ENCODE measurements at places on chromosomes 7 and 10.

- no peak for DNase-seq
Observed at GRCh38 chr10:105879401-105879800, 1238.3 kb downstream of the SORCS3 start.

GRCh38 chr7:93592588-93593266, 18.2 kb upstream of the CALCR start:
- DNase-seq: no peak

GRCh38 chr10:119090026-119090795, 9.6 kb upstream of the EIF3A start:
- no peak for DNase-seq

DNA sequence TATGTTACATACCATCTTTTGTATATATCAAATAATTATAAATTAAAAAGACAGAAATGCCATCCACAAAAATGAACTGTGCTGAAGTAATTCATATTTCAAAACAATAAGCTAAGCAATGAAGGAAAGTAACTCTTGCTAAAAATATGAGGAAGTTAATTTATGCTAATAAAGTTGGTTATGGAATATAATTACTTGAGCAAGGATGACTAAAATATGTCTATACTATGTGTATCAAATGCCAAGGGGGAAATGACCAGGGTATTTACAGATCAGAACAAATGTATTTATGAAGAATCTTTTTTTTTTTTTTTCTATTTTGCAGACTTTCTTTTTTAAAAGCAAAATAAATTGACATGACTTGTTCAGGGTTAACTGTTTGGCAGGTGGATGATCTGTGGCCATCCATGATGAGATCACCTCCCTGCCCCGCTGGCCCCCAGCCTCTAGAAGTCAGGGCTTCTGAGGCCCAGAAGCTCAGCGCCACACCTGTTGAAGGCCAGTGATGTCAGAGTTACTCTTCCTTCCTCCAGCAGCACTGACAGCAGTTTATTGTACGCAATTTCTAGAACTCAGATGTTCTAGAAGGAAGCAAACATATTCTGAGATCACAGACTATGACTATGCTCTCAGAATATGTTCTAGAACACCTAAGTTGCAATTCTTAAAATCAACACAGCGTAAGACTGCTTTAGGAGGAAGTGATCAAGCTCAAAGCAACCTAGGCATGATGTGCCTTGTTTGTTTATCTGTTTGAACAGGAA, 196.1 kb upstream of the KLF14 start:
- DNase-seq: no peak

DNA sequence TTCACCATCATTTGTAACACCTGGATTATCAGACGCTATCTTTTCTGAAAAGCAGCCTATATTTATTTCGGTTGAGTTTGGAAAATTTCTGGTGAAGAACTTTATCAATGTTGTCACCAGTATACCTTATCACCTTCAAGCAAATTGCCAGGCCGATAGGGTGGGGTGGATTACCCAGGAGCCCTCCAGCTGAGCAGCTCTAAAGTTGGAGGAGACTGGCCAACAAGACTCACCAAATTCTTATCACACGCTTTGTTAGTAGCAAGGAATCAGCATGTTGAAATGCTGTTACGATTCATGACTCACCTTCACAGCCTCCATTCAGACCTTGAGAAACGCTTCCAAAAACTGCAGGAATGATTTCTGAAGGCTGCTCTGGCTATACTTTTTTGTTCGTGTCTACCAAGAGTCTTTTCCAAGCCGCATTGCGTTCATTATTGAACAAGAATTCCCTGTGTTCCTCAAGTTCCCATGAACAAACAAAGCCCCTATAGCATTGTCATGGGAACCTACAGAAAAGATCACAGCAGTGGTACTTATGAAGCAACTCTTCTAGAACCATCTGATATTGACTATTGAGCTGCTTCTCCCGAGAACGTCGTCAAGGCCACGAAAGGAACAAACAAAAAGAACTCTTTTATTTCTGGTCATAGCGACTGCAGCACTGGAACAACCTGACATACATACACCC, 291.4 kb downstream of the SFMBT2 start:
- no peak for DNase-seq

DNA sequence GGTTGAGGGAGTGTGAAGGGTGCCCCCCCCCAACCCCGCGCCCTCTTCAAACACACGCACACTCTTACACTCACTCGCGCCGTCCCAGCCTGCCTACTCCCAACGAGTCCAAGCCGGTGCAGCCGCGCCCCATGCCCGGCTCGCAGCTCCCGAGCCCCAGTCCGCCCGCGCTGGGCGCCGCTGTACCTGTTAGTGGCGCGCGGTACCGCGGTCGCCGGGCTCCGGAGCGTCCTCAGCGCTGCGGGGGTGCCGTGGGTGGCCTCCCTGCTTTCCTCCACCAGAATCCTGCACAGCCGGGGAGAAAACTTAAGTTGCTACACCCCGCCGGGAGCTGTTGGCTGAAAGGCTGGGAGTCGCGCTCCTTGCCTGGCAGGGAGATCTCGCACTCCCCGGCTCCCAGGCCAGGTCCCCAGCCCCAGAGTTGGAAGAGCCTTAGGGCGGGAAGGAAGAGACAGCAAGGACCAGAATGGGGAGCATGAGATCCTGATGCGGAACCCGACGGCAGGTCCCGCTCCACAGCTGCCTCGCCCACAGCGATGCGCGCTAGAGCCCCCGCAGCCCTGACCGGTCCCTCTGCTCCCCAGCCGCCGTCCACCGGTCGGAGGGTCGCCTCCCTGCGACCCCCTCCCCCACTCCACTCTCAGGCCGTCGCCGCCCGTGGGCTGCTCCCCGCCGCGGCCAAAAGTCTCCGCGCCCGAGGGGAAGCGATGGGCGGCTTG, 863 bp downstream of the ST8SIA6 start:
- DNase-seq: no peak

- no peak for DNase-seq
Observed at GRCh38 chr10:33215635-33216034, 118.8 kb downstream of the NRP1 start.

DNA sequence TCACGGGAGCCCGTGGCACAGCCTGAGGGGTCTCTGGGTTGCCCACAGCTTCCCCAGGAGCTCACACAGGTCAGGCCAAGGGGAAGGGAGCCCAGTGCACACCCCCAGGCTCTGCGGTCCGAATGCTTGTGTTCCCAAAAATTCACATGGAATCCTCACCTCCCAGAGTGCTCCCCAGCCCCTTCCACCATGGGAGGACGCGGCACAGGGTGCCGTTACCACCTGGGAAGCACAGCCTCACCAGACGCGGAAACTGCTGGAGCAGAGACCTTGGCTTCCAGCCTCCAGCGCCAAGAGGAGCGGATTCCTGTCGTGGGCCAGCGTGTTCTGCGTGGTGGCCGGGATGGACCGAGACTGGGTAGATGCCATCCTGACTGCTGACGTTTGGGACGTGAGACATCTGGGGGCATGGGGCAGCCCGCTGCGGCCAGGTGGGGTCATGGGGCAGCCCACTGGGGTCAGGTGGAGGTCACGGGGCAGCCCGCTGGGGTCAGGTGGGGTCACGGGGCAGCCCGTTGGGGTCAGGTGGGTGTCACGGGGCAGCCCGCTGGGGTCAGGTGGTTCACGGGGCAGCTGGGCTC, 149.4 kb downstream of the WDR37 start:
- no peak for DNase-seq

- no peak for DNase-seq
Observed at GRCh38 chr10:25405871-25406270, 231.1 kb downstream of the GPR158 start.

- no peak for DNase-seq
Observed at GRCh38 chr10:3792710-3793219, 7.8 kb upstream of the KLF6 start.

DNA sequence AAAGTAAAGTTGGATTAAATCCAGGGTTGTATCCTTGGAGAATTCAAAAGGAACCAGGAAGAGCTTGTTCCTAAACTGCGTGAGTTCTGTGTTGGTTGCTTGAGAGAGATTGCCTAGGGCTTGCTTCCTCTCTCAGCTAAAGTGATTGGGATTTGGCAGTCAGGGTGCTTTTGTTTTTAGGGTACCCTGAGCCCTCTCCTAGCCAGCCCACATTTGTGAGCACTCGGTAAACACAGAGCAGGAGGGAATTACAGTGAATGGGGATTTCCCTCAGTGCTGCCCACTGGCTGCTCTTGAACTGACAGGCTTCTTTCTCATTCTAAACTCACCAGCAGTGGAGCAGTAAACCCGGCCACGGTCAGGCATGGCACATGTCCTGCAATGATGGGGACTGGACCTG, 146.9 kb downstream of the TPST1 start:
- no peak for DNase-seq

DNA sequence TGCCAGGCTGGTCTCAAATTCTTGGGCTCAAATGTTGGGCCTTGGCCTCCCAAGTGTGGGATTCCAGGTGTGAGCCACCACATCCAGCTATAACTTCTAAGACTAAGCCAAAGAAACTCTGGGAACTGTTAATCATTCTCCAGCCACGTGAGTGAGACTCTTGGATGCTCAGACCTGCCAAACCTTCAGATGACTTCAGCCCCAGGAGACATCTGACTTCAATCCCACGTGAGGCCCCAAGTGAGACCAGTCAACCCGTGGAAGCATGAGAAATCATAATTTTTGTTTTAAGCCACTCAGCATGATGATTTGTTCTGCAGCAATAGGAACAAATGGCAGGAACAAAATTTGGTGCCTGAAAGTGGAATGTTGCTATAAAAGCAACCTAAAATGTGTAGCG, 4.3 kb upstream of the PCBD1 start:
- no peak for DNase-seq

- no peak for DNase-seq
Observed at GRCh38 chr7:22351329-22351692, 5.6 kb downstream of the RAPGEF5 start.

GRCh38 chr7:35991511-35992232, 161.4 kb upstream of the EEPD1 start:
- no peak for DNase-seq

GRCh38 chr10:4790045-4790444, 36.0 kb upstream of the AKR1E2 start:
- DNase-seq: no peak

DNA sequence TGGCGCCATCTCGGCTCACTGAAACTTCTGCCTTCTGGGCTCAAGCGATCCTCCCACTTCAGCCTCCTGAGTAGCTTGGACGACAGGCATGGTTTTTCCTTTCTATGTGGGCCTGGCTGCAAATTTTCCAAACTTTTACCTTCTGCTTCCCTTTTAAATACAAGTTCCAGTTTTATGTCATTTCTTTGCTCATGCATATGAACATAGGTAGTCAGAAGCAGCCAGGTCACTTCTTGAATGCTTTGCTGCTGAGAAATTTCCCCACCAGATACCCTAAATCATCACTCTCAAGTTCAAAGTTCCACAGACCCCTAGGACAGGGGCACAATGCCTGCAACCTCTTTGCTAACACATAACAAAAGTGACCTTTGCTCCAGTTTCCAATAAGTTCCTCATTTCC, 21.6 kb upstream of the RPEL1 start:
- DNase-seq: no peak

DNA sequence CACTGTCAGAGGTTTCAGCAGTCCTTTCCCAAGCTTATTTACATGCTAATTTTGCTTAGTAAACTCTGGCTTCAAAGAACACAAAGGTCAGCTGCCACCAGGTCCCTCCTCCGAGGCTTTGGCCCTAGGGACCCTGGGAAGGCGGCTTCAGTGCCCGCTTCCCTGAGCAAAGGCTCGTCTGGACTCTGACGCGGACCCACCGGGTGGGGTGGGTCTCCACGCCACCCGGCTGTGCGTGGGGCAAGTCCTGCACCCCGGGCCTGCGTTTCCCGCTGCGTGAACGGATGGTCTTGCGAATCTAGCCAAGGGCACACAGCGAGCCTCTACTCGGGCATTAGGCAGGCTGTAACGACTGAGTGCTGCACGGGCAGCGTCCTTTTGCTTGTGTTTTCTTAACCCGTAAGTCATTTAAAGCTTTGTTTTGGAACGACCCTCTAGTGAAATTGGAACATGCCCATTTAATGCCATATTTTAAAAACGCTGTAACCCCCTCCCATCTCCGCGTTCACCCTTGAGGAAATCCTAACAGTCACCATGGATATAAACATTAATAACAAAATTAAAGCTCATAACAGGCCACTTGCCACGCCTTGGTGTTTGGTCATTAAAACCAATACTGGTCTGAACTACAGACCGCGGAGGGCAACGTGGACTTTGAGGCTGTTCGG, 828 bp downstream of the BNIP3 start:
- no peak for DNase-seq

- no peak for DNase-seq
Observed at GRCh38 chr10:125629758-125630376, 53.1 kb downstream of the TEX36 start.

- no peak for DNase-seq
Observed at GRCh38 chr10:44416936-44417335, 32.0 kb upstream of the CXCL12 start.

GRCh38 chr7:44967571-44968446, 11.0 kb downstream of the MYO1G start:
- DNase-seq: no peak

GRCh38 chr10:24406809-24407483, 198.0 kb downstream of the KIAA1217 start:
- no peak for DNase-seq

- DNase-seq: no peak
Observed at GRCh38 chr10:120387326-120387725, 69.7 kb upstream of the PLPP4 start.

GRCh38 chr10:70927189-70927943, 39.0 kb upstream of the PCBD1 start:
- DNase-seq: no peak

DNA sequence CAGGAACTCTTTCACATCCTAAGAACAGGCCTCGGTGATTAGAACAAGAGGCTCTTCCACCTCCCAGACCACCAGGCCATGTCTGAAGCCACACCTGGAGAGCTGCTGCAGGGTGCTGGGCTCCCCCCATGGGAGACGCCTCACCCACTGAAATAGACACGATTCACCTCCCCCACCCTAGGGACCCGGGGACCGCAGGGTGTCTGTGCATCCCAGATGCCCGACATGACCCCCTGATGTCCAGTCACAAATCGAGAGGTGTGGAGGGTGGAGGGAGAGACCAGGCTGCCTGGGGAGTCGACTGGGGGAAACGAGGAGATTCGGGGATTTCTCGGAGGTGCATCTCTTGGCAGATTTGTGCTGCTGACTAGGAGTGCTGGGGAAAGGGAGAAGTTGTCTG, 31.0 kb downstream of the CNPY1 start:
- no peak for DNase-seq

- peak; percentile 68 for DNase-seq
Observed at GRCh38 chr7:92837000-92837749, 802 bp upstream of the CDK6 start.

- DNase-seq: no peak
Observed at GRCh38 chr7:46256870-46257661, 336.0 kb upstream of the IGFBP3 start.

DNA sequence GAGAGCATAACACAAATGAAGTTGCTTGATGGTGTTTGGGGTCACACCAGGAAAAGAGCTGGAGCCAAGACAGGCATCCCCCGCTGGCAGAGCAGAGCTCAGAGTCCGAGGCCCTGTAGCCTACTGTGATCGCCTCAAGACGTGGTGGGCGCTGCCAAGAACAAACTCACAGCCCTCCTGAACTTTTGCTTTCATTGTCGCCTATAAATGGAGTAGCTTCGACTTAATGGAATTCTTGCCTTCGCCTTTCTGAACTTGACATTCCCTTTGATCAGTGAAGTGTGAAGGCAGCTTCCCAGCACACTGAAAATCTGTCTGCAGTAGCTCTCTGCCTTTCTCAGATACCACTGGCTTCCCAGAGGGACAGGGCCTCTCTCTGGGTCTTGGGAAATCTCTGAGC, 21.3 kb downstream of the CPXM2 start:
- no peak for DNase-seq

GRCh38 chr7:5526100-5526905, 102.7 kb upstream of the TNRC18 start:
- DNase-seq: no peak
